Stimulated activated CD4-positive, alpha-beta T cell treated with anti-CD3 and anti-CD28 coated beads, Interleukin-15, amount 100 ng/mL, for 48 hours (primary cell): ENCODE measurements at places on chromosomes 3 and 15.

DNA sequence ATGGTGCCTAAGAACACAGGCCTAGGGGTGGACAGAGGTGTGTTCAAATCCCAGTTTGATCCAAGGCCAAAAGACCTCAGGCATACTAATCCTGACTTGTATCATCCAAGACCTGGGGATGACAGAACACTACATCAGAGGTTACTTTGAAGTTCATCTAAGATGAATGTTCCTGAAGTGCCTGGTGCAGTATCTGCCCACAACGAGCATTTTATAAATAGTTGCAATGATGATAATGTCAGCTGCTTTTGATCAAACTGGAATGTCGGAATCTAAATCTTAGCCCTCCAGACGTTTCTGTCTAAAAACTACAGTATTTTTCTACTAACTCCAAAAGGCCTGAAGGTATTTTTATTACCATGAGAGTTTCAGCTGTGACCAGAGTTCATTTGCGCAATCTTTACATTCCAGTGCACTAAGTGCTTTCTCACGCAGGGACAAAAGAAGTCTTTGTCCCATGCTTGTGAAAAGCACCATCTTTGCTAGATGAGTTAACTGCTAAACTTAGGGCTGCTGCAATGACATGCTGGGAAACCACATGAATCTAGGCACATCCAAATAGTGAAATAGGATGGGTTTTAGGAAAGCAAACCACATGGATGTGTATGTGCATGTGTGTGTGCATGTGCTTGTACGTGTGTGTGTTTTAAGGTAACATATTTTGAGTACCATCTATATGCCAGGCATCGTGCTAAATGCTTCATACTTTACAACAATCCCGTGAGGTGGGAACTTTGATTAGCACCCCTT is 18.1 kb downstream of the ANXA2 start:
- DNase-seq: no peak

GRCh38 chr3:151908399-151908798 is 35.0 kb downstream of the SUCNR1 start:
- no peak for DNase-seq

- DNase-seq: no peak
Measured at GRCh38 chr3:124840331-124840730, 46.8 kb downstream of the ITGB5 start.

GRCh38 chr15:63544258-63545026 is 40.0 kb downstream of the USP3 start:
- DNase-seq: no peak

DNA sequence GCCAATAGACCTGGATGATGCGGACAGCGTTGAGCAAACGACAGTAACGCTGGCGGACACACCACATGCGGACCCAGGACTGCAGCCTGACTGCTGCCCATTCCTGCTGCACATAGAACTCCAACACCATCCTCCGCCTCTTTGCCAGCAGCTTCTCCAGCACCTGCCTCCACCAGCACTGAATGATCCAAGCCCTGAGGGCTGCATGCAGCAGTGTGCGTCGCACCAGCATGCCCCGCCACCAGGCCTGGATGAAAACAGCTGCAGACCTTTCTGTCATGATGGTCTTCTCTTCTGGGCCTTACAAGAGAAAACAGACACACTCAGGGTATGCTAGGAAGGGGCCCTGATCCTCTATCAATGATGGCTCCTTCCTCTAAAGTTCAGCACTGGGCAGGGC is 1.5 kb downstream of the IQCF5 start:
- DNase-seq: no peak

DNA sequence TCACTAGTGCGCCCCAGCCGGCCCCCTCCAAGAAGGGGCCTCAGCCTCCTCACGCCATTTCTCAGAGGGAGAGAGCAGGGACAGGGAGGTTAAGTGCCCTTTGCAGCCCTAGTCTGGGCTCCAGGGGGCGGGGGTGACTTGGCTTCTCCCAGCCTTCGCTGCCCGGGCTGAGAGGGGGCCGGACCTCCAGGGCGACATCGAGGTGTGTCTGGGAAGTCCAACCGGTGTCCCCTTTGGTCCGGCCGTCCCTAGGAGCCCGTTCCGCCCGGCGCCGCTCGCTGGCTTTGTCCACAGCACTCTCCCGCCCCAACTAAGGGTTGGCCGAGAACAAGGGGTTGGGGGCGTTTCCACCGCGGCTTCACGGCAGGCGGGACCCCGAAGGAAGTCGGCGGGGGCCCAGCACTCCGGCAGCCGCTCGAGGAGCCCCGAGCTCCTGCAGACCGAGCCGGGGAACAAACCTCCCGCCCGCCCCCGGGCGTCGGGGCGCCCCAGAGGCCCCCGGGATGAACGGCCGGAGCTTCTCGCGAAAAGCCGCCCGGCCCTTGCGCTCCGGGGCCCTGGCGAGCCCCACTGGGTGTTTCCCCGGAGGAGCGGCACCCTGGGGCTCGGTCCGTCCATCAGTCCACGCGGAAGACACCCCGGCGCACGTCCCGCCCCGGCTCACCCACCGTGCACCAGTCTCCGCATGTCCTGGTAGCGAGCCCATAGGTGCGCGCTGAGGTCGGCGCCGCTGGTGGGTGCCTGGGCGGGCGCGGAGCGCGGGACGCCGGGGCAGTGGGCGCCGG is 627 bp downstream of the NT5DC2 start:
- DNase-seq: no peak

DNA sequence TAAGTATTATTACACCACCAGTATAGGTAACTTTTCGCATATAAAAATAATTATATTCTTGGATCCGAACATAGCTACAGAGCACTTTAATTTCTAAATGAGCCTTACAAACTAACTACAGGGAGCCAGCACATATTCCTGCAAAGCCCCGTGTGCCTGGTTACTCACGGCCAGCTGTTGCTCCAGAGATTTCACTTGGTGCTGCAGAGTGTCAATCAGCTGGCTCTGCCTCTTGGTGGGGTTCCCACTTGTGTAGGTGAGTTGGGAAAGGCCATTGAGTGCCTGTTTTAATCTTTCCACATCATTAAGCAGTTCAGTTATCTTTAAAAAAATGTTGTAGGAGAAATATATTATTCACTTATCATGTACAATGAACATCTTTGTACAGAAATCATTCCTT is 98.9 kb downstream of the UACA start:
- DNase-seq: no peak

DNA sequence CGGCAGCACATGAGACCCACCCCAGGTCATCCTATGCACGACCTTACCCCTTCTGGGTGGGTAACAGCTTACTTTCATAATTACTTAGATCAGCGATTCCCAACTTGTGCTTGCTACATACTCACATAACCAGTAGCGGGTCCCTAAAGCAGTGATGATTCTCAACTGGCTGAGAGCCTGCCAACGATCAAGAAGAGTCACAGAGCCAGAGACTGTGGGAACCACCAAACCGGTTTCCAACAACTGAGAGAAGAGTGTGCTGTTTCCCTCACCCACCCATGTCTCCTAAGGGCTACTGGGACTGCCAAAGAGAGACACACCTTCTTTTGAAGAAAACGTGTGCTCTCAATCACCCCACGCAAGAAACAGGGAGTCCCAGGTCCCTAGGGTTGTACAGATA is 12.0 kb upstream of the XXYLT1 start:
- no peak for DNase-seq

GRCh38 chr3:94420931-94421330 is 358.1 kb downstream of the NSUN3 start:
- no peak for DNase-seq

GRCh38 chr3:110165370-110165743 is 828.0 kb upstream of the DPPA4 start:
- DNase-seq: no peak

DNA sequence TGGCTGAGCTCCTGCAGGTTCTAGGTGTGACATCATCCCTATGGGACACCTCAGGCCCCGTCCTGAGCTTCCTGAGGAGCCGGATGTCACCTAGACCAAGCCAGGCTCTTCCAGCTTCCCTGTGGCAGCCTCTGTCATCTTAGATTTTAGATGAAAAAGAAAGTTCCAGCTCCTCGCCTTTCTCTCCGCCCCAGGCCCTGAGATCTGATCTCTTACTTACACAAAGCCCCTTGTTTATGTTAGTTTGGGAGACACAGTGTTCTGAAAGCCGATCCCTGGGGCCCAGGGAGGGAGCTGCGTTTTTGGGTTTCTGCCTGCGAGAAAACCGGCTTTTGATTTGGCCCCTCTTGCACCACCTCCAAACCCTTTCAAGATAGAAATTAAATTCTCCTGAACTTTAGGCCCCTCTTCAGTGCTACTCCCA is 40.2 kb upstream of the FAM107A start:
- DNase-seq: no peak

- DNase-seq: peak; percentile 31
Measured at GRCh38 chr15:42133886-42134502, 22.4 kb downstream of the PLA2G4F start.

- no peak for DNase-seq
Measured at GRCh38 chr15:85704066-85704465, 90.7 kb downstream of the KLHL25 start.

DNA sequence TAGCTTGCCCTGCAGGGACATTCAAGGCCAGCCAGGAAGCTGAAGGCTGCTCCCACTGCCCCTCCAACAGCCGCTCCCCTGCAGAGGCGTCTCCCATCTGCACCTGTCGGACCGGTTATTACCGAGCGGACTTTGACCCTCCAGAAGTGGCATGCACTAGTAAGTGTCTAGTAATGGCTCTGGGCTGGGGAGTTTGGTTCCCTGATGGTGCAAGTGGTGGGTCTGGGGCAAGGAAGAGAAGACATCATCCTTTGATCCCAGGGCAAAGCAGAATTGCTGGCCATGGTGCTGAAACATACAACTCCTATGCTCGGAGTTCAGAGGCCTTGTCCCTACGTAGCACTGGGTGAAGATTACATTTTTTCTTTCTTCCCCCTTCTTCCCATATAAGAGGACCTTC is 311.4 kb downstream of the EPHB1 start:
- DNase-seq: no peak

GRCh38 chr15:29070471-29071231 is 184.9 kb downstream of the APBA2 start:
- no peak for DNase-seq

DNA sequence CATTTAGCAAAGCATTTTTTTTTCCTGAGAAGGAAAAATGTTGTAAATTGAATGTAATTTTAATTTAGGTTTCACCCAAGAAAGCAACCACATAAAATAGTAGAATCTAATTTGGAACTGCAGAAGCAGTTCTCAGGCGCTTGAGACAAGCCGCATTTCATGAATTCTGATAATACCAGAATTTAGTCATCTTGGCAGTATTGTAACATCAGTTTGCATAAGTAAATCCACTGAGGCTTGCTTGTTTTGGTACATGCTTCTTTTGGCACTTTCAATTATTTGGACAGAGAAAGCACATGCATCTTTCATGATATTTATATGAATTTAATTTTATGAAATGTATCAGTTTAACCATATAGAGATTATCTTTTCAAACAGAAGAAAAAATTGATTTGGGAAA is 389.7 kb upstream of the ROBO1 start:
- no peak for DNase-seq

DNA sequence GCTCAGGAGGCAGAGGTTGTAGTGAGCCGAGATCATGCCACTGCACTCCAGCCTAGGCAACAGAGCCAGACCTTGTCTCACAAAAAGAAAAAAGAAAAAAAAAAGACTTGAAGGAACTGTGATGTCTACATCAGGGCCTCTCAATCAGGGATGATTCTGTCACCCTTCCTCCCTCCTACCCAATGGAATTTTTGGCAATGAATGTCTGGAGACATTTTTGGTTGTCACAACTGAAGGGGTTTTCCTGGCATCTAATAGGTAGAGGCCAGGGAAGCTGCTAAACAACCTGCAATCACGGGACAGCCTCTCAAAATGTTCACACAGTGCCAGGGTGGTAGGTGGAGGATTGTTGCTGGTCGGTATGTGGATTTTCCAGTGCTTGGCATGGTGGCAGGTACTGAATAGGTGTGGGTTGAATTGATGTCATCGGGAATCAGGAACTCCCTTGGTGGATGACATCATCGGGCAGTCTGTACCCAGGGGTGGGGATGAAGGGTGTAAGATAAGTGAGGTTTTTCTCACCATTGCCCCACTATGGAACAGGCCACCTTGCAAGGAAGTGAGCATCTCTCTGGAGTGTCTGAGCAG is 71.3 kb downstream of the MESD start:
- DNase-seq: no peak

- DNase-seq: no peak
Measured at GRCh38 chr15:40469776-40470390, 901 bp upstream of the CHST14 start.

GRCh38 chr3:13951184-13951583 is 71.3 kb upstream of the WNT7A start:
- DNase-seq: no peak

DNA sequence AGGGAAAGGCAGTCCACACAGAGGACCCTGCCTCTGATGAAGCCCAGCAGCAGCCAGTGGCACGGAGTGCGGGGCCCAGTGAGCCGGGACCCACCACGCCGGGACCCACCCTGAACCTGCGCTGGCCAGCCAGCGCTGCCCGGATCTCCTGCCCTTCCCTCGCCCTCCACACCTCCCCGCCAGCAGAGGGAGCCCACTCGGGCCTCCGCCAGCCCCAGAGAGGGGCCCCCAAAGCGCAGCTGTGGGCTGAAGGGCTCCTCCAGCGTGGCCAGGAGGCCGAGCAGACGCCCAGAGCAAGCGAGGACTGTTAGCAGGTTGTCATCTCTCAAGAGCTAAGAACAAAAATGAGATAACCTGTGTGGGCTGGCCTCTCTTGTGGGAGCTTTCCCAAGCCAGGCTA is 81.3 kb upstream of the ATP10A start:
- no peak for DNase-seq

DNA sequence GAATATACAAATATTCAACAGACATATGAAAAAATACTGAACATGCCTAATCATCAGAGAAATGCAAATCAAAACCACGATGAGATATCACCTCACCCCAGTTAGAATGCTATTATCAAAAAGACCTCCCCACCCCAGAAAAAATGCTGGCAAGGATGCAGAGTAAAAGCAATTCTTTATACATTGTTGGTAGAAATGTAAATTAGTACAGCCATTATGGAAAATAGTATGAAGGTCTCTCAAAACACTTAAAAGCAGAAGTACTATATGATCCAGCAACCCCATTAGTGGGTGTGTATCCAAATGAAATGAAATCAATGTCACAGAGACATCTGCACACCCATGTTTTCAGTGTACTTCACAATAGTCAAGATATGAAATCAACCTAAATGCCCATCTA is 308.7 kb downstream of the CHST2 start:
- no peak for DNase-seq

DNA sequence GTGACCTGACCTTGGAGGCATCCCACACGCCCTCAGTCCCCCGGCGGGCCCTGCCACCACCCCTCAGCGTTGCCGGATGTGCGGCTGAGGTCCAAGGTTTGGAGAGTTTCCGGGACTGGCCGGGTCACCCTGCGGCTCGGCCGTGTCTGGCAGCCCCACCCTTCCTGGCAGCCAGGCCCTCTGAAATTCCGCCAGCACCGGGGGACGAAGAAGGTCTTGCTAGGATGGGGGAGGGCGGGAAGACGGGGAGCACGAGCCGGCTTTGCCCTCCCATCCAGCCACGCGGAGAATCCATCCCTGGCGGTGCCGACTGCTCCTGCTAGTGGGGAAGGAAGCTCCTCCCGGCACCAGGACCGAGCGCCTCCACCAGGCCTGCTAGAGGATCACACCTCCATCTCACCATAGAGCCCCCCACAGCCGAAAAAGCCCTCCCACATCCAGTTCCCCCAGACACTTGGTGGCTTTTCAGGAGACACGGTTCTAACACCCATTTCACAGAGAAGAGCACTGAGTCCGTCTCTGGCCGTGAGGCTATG is 81.5 kb downstream of the CPN2 start:
- DNase-seq: no peak
